Activated gamma-delta T cell treated with Interleukin-2 at 50 U/mL for 16 hours (primary cell): ENCODE measurements at places on chromosomes 4 and X.

DNA sequence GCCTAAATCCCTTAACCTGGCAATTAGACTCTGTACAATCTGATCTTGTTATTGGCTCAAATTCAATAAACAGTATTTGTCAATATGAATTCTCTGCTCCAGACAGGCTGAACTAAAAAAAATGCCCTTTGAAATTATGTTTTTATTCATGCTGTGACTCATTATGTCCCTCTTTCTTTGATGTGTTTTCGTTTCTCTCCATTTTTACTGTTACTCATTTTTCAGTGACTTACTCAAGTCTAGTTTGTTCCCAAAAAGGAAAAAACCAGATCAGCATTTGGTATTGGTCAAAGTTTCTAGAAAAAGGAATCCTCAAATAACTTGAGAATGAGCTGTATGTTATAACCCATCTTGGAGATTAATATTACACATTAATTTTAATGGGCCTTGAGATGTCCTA, 40.4 kb downstream of the UNC5C start:
- DNase-seq, result no peak

GRCh38 chrX:133300591-133300990, 82.4 kb upstream of the TFDP3 start:
- no peak for DNase-seq

DNA sequence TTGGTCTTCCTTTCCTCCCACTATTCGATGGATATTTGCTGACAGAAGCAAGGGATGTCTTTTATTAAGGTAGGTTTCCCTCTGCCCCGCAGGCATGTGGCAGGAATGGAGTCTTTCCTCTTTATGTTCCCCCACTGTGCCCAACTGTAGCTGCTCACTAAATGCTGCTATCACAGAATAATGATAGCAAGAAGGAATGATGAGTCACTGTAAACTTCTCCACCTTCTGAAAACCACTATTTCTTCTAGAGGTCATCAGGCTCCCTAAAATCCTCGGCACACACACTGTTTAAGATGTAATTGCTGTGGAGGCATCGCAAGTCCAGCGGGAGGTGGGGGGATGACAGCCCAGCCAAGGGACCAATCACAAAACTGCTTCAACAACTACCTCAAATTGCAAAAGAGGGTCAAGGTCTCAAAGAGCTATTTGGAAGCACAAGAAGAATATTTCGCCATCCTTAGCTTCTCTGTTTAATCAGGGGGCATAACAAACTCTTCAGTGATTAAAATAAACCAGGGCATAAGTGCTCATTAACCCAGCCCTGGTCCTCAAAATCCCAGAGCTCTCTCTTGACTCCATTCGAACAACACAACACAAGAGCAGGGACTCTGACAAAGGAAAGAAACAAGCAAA, 13.9 kb downstream of the QDPR start:
- DNase-seq, result no peak

DNA sequence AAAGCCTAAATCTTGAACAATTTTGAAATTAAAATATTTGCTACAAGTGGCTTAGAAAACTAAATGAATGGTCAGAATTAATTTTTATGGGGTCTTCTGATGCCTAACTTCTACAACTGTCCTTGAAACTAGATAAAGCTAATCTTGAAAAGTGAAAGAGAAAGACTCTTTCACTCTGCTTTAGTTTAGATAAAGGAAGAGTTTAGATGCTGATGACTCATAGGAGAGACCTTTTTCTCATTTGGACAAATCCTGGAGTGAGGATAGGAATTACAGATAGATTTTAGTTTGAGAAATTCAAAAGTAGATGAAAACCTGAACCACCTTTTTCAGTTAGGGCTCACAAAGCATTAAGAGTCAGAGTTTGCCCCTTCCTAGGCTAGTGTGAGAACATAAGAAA, 342.3 kb upstream of the GRID2 start:
- DNase-seq, result no peak

- DNase-seq, result no peak
Measured at GRCh38 chr4:152975380-152976211, 39.5 kb downstream of the FHDC1 start.

GRCh38 chrX:83108278-83108677, 399.8 kb upstream of the POU3F4 start:
- DNase-seq, result no peak

DNA sequence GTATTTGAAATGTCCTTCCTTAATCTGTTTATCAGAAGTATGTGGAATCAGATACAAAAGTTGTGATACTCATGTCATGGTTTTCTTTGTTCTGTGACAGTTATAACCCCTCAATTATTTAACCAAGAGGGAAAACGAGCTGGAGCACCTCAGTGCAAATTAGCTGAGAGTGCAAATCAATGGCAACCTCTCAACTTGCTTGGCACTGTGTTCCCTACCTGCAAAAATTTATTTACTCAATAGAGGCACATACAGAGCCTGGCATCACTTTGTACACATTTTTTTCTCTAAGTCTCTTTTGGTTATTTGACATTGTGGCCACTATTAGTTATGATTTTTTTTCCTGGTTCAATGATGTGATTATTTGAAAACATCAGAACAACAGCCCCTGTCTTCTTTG, 186.2 kb downstream of the STIM2 start:
- DNase-seq, result no peak

GRCh38 chr4:44872246-44872645, 145.9 kb upstream of the GNPDA2 start:
- no peak for DNase-seq

- no peak for DNase-seq
Measured at GRCh38 chrX:153984351-153985178, 12.0 kb downstream of the TMEM187 start.

DNA sequence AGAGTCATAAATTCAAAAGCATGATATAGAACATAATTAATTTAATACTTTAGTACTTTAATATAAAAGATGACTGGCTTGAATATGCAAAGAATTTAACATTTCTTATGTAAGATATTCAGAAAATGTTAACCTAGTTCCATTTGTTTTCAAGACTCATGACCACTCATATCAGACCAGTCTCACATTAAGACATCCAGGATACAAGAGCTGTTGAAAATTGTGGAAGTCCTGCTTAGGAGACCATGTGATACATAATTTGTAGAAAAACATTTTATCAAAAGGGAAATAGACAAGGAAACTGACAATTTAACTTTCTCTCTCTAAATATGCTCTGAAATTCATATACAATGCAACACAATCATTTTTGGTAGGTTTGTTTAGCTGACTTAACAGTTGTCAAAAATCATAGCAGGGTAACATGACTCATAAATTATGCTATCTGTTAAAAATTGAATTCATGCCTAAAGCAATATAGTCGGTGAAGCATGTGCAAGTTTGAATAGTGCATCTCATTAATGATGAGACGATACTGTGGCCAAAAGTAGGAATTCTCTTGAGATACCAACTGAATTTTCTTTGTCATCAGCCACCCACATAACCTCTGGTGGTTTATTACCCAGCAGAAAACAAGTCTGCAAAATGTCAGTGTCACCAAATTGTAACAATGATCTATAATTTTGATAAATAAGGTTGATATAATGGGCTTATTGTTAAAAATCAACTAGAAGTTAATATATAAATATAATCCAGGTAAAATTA, 211.4 kb downstream of the GASK1B start:
- DNase-seq, result no peak

GRCh38 chr4:134753390-134753789, 551.8 kb upstream of the PABPC4L start:
- no peak for DNase-seq

DNA sequence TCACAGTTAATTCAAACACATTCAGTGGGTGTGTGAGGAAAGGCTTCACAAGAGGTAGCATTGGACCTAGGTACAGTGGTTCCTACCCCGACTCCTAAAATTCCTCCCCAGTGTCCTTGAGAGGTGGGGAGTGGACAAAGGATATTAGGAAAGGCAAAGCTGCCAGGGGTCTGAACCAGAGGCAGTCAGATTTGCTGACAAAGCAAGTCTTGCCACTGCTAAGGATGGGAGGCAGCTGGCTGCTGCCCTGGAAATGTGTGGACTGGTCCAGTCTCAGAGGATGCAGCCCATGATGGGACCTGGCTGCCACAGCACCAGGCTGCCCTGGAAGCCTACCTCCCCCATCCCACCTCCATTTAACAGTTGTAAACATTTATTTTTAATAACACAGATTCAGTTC, 4.1 kb upstream of the PHF8 start:
- DNase-seq, result no peak

- DNase-seq, result no peak
Measured at GRCh38 chr4:5470318-5471198, 237.8 kb downstream of the EVC2 start.

DNA sequence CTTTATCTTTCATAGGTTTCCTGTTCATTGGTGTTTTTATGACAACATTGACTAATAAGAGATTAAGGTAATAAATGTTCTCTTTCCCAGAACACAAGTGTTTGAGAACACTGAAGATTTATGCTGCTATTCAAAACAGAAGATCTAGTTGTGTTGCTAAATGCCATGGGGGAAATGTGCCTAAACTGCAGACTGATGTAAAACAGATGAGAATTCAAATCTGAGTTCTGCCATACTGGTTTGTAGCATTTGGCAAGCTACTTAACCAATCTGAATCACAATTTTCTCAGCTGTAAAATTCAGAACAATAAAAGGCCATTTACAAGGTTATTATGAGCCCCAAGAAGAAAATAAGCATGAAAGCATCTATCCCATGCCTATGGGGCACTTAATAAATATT, 2.3 kb downstream of the SLC10A6 start:
- DNase-seq, result no peak

- no peak for DNase-seq
Measured at GRCh38 chr4:128221586-128221985, 66.0 kb downstream of the PGRMC2 start.

- no peak for DNase-seq
Measured at GRCh38 chr4:17763416-17763815, 18.0 kb downstream of the FAM184B start.

- no peak for DNase-seq
Measured at GRCh38 chr4:160872491-160872890, 1291.3 kb downstream of the FSTL5 start.

DNA sequence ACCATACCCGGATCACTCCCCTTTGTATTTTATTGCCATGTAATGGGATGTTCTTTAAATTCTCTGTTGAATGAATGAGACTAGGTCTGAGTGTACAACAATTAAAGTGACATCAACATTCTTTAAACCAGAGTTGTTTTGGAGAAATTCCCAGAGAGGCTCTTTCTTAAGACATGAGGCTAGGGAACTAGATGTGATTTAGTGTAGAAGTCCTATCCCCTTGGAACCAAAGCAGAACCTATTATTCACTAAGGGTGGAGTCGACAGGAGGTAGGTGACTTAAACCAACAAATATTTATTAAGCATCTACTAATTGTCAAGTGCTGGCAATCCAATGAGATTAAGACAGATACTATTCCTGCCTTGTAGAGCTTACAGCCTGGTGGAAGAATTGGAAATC, 1.7 kb downstream of the EIF1AX start:
- DNase-seq, result no peak

DNA sequence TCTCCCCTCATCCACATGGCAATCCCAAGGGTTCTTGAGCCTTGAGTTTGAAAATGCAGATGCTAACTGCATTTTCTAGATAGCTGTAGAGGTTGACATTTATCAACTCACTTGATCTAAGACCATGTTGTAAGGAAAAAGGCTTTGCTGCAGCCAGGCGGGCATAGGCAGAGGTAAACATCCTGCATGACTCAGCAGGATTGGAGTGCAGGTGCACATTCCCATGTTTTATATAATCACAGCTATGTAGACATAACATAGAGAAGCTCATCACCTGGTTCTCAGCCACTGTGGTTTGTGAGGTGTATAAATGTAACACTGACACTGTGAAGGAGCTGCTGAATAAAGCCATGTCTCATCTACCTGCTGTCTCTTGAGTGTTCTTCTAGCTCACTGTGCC, 62.3 kb upstream of the PDE5A start:
- no peak for DNase-seq

- DNase-seq, result no peak
Measured at GRCh38 chrX:132740316-132741123, 217.9 kb downstream of the HS6ST2 start.

DNA sequence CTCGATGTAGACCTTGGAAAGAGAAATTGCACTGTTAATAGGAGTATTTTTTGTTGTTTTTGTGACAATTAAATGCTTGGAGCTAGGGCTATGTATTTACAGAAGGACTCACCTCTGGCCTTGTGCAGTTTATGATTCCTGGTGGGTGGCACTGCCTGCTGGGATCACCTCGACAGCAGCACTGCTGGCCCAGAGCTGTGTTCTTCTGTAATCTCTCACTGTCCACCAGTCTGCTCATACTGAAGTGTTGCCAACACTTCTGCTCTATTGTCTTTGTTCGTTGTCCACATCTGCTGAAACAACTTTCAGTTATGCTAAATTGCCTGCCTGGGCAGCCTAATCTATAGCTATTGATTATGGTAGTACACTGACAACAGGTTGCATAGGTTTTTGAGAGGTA, 194.4 kb upstream of the ANK2 start:
- no peak for DNase-seq

GRCh38 chrX:153878345-153878744, 7.6 kb downstream of the L1CAM start:
- DNase-seq, result no peak

DNA sequence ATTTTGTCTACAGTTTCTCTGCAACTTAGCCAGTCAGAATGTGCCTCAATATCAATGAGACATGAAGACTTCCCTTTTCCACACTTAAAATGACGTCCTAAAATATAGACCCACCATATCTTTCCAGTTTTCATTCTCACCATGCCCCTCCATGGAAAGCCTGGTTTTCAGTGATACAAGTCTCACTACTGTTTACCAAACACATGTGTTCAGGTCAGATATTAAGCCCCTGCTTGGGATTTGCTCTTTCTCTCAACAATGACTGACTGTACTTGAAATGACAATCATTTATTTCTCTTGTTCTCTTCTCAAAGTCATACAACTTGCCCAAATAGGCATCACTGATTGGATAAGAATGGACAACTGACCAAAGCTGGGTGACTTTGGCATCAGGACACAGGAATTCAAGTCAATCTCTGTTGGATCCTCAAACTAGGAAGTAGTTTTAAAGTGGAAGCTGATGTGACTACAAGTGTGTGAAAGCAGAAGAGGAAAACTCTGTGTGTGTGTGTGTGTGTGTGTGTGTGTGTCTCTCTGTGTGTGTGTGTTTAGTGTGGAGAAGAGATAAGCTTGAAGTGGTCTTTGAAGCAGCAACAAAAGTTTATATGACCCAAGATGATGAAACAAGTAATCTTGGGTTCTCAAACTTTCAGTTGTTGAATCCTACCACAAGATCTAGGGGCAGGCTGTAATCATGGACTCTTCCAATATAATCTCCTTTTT, 217.4 kb upstream of the FGF13 start:
- DNase-seq, result no peak

GRCh38 chr4:141913928-141914327, 277.5 kb downstream of the IL15 start:
- DNase-seq, result no peak

DNA sequence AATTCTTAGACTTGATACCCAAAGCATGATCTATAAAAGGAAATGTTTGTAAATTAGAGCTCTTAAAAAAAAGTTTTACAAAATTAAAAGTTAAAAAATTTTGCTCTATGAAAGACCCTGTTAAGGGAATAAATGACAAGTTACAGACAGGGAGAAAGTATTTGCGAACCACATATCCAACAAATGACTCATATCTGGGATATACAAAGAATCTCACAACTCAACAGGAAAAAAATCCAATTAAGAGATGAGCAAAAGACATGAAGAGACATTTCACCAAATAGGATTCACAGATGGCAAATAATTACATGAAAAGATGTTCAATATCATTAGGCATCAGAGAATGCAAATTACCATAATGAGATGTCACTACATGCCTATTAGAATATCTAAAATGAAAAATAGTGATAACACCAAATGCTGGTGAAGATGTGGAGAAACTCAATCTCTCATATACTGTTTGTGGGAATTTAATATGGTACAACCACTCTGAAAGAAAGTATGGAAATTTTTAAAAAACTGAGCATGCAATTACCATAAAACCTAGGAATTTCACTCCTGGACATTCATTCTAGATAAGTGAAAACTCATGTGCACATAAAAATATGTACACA, 100.8 kb upstream of the EOLA2 start:
- DNase-seq, result no peak
